PC-3 (cell line): ENCODE measurements at places on chromosomes 16 and 17. TPM values are rescaled to one million over a fixed set of nuclear protein-coding genes. Genes with fewer than 3 reads are reported as not detected.

DNA sequence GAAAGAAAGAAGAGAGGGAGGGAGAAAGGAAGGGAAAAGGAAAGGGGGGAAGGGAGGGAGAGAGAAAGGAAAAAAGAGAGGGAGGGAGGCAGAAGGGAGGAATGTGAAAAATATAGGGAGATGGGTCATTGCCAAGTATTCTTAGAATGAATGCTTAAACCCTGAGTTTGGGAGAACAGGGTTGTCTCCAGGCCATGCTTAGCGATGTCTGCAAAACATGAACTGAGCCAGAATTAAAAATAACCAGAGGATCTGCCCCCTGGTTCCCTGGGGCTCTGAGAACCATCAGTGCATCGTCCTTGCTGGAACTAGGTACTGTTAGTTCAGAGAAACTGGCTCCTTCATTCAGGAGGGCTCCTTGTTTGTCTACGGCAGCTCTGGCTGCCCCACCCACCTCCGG lies 170.4 kb downstream of the IRX5 start:
- DNase-seq, result no peak
- H3K4me1 ChIP-seq, result no peaks in the 10 kb centered on the region
- no peak overlapping the region for H3K27ac ChIP-seq
- H3K36me3 ChIP-seq, result no peaks in the 10 kb centered on the region

The STRADA gene
- total RNA-seq, result 17.9 and 26.3 TPM in 2 replicates

The ZNF646 gene
- total RNA-seq, result 5.5 and 8.5 TPM in 2 replicates

The CDK5R1 gene
- 1.7 and 3.0 TPM in 2 replicates for total RNA-seq

DNA sequence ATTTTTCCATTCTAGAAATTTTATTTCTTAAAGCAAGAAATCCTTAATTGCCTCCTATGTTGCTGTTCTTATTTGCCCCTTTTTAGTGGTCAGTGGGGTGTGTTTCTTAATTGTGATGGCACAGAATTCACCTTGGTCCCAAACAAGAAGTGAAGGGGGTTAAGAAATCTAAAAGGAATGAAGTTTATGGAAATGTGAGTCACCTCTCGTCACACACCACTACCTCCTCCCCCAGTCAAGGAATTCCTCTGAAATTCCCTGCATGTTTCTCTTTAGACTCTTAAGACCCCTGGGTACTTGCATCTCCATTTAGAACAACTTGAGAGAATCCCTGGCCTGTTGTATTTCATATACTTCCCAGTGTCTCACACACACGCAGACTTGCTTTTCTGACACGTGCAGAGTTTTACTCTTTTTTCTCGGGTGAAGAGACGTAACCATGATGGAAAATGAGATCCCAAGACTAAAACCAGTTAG lies 247.4 kb downstream of the PRKCA start:
- no peaks in the 10 kb centered on the region for H3K27me3 ChIP-seq
- H3K36me3 ChIP-seq, result peaks cover 3% of the 10 kb centered on the region; the same call in 1 of the 2 replicates
- peaks cover 64% of the 10 kb centered on the region for H3K4me1 ChIP-seq

- DNase-seq, result no peak
- H3K36me3 ChIP-seq, result no peaks in the 10 kb centered on the region
- no peak overlapping the region for H3K27ac ChIP-seq
- no peaks in the 10 kb centered on the region for H3K27me3 ChIP-seq
- no peaks in the 10 kb centered on the region for H3K4me1 ChIP-seq
Observed at GRCh38 chr16:2235695-2236336, 428 bp upstream of the DNASE1L2 start.
